Ovary (tissue), 10 donors: ENCODE measurements at places on chromosomes 11 and 22.
A peak's percentile ranks its signal among the peaks of the same experiment; 100 is the strongest.

DNA sequence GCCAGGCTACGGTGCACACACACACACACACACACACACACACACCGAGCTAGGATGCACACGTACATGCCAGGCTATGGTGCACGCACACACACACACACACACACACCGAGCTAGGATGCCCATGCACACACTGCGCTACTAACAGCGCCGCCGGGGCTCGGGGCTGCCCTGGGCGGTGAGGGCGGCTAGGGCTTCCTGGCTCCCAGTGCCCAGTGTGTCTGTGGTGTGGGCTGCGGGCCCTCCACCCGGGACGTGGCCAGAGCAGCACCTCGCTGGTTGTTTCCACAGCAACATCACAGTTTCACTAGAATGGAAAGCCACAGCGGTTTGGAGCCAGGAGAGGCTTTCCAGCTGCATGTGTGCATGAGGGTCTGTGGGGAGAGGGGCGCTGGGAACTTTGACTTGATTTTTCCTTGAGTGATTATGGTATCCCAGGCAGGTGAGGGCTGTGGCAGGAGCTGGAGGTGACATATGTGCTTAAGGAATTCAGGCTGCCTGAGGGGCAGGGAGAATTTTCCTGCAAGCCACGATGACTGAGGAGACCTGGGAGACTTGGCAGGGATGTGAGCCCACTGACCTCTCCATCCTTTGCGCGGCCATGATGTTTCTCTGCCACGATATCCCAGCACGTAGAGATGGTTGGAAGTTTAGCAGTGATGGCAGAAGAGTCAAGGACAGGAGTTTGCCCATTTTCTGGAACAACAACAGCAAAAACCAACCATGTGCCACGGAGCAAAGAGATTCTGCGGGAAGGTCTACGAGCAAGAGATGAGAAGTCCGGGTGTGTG is 195.9 kb downstream of the SNX19 start:
- no peaks in the 10 kb centered on the region for H3K27me3 ChIP-seq
- no peak for DNase-seq
- H3K27ac ChIP-seq = no peak overlapping the region
- no peak overlapping the region for H3K4me3 ChIP-seq

GRCh38 chr11:126805870-126806269 is 194.7 kb downstream of the KIRREL3 start:
- H3K36me3 ChIP-seq = no peaks in the 10 kb centered on the region
- H3K27me3 ChIP-seq = no peaks in the 10 kb centered on the region
- DNase-seq = no peak
- no peak overlapping the region for H3K27ac ChIP-seq
- H3K4me1 ChIP-seq = peaks cover 2% of the 10 kb centered on the region

- H3K27ac ChIP-seq = no peak overlapping the region
- H3K4me3 ChIP-seq = no peak overlapping the region
- H3K27me3 ChIP-seq = no peaks in the 10 kb centered on the region
- no peak for DNase-seq
- no peaks in the 10 kb centered on the region for H3K36me3 ChIP-seq
Measured at GRCh38 chr11:77410076-77410827, 63.6 kb downstream of the PAK1 start.

- no peaks in the 10 kb centered on the region for H3K36me3 ChIP-seq
- H3K4me3 ChIP-seq = no peak overlapping the region
- no peak for DNase-seq
- H3K27ac ChIP-seq = peak overlapping the region; percentile 81
Measured at GRCh38 chr22:28710107-28710506, 30.5 kb upstream of the TTC28 start.

- no peaks in the 10 kb centered on the region for H3K4me1 ChIP-seq
- no peaks in the 10 kb centered on the region for H3K27me3 ChIP-seq
- no peak overlapping the region for H3K4me3 ChIP-seq
Measured at GRCh38 chr11:109197656-109198055, 224.3 kb upstream of the C11orf87 start.

DNA sequence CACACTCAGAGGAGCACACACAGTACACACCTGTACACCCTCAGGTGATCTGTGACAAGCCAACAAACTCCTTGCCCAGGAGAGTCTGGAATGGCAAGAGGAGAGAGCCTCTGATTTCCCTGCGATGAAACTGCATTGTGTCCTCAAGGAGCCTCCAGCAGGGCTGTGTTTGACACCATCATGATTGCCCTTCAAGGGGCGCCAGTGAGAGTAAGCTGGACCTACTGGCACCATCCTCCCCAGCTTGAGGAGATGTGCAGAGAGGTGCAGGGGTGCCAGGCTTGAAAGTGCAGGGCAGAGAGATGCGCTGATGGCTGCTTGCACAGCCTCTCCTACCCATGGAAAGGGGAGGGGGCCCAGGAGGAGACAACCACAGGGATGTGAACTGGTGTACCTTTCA is 188.8 kb upstream of the CADM1 start:
- no peaks in the 10 kb centered on the region for H3K36me3 ChIP-seq
- H3K4me1 ChIP-seq = no peaks in the 10 kb centered on the region
- H3K4me3 ChIP-seq = no peak overlapping the region
- H3K27ac ChIP-seq = no peak overlapping the region

- no peaks in the 10 kb centered on the region for H3K27me3 ChIP-seq
- no peak overlapping the region for H3K4me3 ChIP-seq
- H3K4me1 ChIP-seq = no peaks in the 10 kb centered on the region
- DNase-seq = no peak
Measured at GRCh38 chr11:26944866-26945664, 48.8 kb upstream of the FIBIN start.

- no peak overlapping the region for H3K4me3 ChIP-seq
- H3K36me3 ChIP-seq = no peaks in the 10 kb centered on the region
- no peak for DNase-seq
- no peaks in the 10 kb centered on the region for H3K27me3 ChIP-seq
- peaks cover 3% of the 10 kb centered on the region for H3K4me1 ChIP-seq
- no peak overlapping the region for H3K27ac ChIP-seq
Measured at GRCh38 chr22:27596133-27596870, 205.3 kb downstream of the MN1 start.

GRCh38 chr11:123062892-123063825 is 1.2 kb upstream of the HSPA8 start:
- peak; percentile 41 for DNase-seq
- H3K27me3 ChIP-seq = no peaks in the 10 kb centered on the region
- peak overlapping the region; percentile 89 for H3K4me3 ChIP-seq
- peaks cover 8% of the 10 kb centered on the region for H3K4me1 ChIP-seq
- no peaks in the 10 kb centered on the region for H3K36me3 ChIP-seq

GRCh38 chr11:45178890-45179671 is 32.6 kb downstream of the PRDM11 start:
- peaks cover 17% of the 10 kb centered on the region for H3K4me1 ChIP-seq
- DNase-seq = no peak
- no peaks in the 10 kb centered on the region for H3K27me3 ChIP-seq

- no peaks in the 10 kb centered on the region for H3K27me3 ChIP-seq
- no peak for DNase-seq
- H3K27ac ChIP-seq = no peak overlapping the region
Measured at GRCh38 chr11:85595285-85595884, 31.8 kb downstream of the DLG2 start.

DNA sequence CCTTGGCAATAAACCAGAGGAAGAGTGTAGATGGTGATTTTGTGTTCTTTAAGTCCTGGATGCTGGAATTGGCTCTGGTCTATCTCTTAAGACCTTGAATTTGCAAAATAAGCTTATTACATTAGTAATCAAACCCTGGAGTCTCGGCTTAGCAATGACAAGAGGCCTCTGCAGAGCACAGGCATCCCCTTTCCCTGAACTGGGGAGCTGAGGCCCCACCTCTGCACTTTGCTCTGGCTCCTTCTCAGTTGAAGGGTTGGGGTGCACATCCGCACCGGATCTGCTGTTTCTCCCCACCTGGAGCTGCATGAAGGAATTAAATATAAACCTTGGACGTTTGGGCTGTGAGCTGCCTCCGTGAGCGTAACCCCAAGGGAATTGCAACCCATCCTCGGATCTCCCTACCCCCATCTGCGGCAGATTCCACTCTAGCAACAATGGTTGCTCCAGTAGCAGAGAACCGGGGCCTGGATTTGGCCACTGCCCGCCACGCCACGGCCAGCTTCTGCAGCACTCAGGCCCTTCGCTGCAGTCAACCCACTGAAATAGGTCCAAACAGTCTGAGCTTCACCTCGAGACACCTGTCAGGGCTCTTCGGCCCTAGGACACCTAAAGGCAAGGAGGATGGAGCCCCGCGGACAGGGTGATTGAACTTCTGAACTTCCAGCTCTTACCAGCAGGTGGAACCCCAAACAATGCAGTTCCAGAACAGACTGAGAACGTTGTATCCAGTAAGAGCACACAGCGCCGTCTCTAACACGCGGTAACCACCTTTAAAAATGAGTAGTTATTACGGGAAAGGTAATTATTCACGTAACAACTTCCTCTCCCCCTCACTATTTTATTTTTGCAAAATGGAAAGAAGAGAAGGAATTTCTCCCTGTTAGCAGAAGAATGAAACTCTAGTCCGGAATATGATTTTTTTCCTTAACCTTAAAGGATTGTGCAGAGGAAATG is 54.8 kb upstream of the CAPRIN1 start:
- peak; percentile 36 for DNase-seq
- no peaks in the 10 kb centered on the region for H3K4me1 ChIP-seq
- H3K36me3 ChIP-seq = no peaks in the 10 kb centered on the region
- H3K4me3 ChIP-seq = no peak overlapping the region
- no peak overlapping the region for H3K27ac ChIP-seq
- H3K27me3 ChIP-seq = no peaks in the 10 kb centered on the region

- no peaks in the 10 kb centered on the region for H3K27me3 ChIP-seq
- H3K36me3 ChIP-seq = no peaks in the 10 kb centered on the region
- no peak overlapping the region for H3K4me3 ChIP-seq
- DNase-seq = peak; percentile 73
Measured at GRCh38 chr11:44568658-44569473, 3.4 kb downstream of the CD82 start.
